Breast epithelium (tissue), 4 donors: ENCODE measurements at places on chromosomes 7 and 10. TPM values are rescaled to one million over a fixed set of nuclear protein-coding genes. Genes with fewer than 3 reads are reported as not detected.

GRCh38 chr7:18828994-18829857 lies 288.2 kb downstream of the TWIST1 start:
- H3K27ac ChIP-seq: no peak overlapping the region
- no peaks in the 10 kb centered on the region for H3K36me3 ChIP-seq
- H3K4me1 ChIP-seq: no peaks in the 10 kb centered on the region
- DNase-seq: no peak
- H3K4me3 ChIP-seq: no peak overlapping the region

GRCh38 chr10:30600005-30600404 lies 29.5 kb downstream of the LYZL2 start:
- H3K4me3 ChIP-seq: no peak overlapping the region
- H3K27me3 ChIP-seq: no peaks in the 10 kb centered on the region
- DNase-seq: no peak
- no peaks in the 10 kb centered on the region for H3K36me3 ChIP-seq
- no peak overlapping the region for H3K27ac ChIP-seq

The PRKAR2B gene
- 252 TPM for total RNA-seq

GRCh38 chr7:24763303-24763901 lies 6.1 kb upstream of the GSDME start:
- H3K36me3 ChIP-seq: no peaks in the 10 kb centered on the region
- no peaks in the 10 kb centered on the region for H3K27me3 ChIP-seq
- no peak for DNase-seq
- H3K4me1 ChIP-seq: no peaks in the 10 kb centered on the region

The DNAJC9 gene
- total RNA-seq: 17.3 TPM

DNA sequence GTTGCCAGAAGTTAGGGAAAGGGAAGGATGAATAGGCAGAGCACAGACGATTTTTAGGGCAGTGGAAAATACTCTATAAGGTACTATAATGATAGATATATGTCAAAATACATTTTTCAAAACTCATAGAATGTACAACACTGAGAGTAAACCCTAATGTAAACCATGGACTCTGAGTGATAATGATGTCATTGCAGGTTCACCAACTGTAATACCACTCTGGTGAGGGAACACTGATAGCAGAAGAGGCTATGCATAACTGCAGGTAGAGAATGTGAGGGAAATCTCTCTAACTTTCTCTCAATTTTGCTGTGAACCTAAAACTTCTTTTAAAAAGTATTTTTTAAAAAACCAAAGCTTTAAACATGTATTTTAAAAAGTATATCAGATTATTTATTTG lies 22.1 kb downstream of the POT1 start:
- no peaks in the 10 kb centered on the region for H3K36me3 ChIP-seq
- H3K27me3 ChIP-seq: no peaks in the 10 kb centered on the region
- no peak overlapping the region for H3K4me3 ChIP-seq
- no peak for DNase-seq

The ZNF777 gene
- total RNA-seq: 5.1 TPM

DNA sequence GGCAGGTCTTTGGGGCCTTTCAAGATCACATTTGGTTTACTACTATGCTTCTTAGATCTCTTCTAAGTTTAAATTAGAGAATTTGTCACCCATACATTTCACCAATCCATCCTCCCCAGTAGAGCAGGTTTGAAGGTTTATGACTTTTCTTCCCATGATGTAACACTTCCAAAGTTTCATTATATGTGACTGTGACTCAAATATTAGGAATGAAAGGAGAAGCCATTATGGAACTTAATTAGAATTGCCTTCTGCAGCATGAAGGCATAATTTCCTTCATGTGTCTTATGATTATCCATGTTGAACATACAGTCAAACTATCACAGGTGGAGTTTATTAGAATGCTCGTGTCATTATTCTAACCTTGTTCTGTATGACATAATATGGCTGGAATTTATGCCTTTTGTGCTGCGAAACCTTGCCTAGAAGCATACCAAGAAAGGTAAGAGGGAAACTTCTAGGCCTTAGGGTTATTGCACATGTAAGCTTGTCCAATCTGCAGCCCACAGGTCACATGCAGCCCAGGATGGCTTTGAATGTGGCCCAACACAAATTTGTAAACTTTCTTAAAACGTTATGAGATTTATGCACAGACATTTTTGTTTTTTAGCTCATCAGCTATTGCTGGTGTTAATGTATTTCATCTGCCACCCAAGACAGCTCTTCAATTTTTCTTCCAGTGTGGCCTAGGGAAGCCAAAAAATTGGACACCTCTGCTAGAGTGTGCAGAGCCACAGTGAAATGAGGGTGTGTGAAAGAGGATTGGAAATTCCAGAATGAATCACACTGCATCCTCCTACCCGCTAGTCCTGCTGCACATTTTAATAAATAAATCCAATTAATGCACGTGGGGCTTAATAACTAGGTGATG lies 133.6 kb downstream of the TMEM26 start:
- no peak overlapping the region for H3K27ac ChIP-seq
- no peak for DNase-seq
- no peaks in the 10 kb centered on the region for H3K27me3 ChIP-seq
- H3K4me3 ChIP-seq: no peak overlapping the region

DNA sequence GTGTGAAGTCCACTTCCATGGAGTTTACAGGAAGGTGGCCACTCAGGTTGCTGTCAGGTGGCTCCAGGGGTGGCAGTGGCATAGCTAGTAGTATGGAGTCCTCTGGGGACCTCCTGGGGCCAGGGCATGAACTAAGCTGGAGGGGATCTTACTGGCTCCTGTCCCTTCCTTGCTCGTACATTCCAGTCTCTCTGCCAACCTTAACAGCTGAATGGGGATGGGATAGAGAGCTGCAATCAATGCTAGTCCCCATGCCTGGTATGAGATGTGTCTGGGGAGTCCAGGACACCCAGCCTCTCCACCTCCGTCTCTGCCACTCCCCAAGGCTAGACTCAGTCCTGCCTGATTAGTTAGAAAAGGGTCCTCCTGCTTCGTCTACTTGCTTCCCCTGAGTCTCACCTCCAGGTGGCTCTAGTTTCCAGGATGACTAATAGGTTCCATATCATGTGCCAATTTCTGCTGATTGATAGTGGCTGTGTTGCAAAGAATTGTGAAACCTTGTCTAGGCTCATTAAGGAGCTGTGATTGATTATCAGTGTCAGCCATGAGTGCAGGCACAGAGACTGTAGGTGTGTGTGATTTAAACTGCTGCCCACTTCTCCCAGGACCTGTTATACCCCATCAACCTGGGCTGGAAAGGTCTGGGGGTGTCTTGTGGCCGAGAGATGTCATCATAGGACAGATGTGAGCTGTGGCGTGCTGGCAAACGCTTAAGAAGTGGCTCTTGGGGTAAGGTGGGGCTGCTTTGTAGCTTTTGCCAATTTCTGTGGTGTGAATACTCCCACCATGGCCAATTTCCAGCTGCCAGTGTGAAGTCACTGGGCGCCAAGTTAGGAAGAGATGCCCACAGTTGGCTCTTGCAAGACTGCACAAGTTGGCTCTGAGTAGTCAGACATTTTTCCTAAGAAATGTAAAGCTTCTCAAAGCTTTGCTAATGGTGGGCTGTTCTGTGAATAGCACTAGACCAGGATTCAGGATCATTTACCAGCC lies 59.8 kb downstream of the COL13A1 start:
- H3K27me3 ChIP-seq: no peaks in the 10 kb centered on the region
- DNase-seq: no peak
- no peaks in the 10 kb centered on the region for H3K36me3 ChIP-seq
- H3K4me3 ChIP-seq: no peak overlapping the region

The GPR146 gene
- 43.6 TPM for total RNA-seq

The GHRHR gene
- total RNA-seq: not detected
